ENCODE measurements at places on chromosomes 3 and 15.

DNA sequence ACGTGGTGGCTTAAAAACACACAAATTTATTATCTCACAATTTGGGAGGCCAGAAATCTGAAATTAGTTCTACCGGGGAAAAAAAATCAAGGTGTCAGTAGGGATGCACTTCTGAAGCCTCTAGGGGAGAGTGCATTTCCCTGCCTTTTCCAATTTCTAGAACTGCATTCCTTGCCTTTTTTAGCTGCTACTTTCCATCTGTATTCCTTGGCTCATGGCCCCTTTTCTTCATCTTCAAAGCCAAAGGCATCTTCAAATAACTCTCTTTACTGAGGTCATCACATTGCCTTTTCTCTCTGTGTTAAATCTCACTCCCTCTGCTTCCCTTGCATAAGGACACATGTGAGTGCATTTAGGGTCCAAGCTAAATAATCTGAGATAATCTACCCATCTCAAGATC, 69.5 kb upstream of the NEO1 start:
- no peak for DNase-seq

DNA sequence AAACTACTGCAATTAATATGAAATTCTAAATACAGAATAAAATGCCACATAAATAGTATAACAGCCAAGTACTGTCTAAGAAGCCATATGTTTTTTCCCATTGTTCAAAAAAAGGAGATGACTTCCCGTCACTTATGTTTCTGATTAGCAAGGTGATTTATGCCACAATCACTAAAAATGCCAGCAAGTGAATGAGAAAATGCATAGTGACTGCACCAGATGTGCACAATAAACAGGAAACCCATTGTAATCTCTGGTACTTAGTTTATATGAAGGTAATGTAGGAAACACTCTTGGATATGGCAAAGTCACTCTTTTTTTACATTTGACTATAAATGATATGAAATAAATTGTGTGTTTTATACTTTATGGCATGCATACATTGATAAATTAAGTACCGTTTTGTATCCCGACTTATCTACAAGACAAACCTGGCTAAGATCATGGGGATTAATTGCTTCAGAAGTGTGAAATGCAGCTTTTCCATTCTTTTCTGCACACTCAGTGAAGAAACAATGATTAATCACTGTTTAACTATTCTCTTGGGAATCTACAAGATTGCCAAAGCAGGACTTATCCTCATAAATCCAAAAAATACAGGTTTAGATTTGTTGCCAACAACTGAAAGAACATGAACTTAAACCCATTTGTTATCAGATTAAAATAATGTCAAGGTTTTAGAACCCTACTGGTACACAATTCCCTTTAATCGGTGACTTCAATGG, 164.5 kb downstream of the TBC1D5 start:
- no peak for DNase-seq

- no peak for DNase-seq
Observed at GRCh38 chr3:29559741-29560465, 279.0 kb downstream of the RBMS3 start.

DNA sequence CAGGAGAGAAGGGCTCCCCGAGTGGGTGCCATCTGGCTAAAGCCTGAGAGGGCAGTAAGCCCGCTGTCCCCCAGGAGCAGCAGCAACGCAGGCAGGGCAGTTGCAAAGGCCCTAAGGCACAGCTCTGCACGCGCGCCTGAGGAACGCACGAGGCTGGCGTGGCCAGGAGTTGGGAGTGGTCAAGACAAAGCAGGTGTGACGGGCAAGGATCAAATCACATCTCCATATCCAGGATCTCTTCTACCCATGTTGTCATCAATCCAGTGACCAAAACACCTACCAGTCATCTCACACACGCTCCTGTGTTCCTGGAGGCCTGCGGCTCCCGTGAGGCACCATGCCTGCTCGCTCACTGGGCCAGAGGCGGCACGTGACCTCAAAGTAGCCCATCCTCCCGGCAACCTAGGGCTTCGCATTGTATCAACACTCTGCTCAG, 59.5 kb downstream of the ERC2 start:
- no peak for DNase-seq

GRCh38 chr3:136250903-136251460, 842 bp downstream of the PCCB start:
- DNase-seq: peak; percentile 51

Data from NCI-H1417 treated with DMSO at 0.1 percent for 48 hours (cell line).